ENCODE measurements at places on chromosomes 6 and 20.

GRCh38 chr6:110528930-110529325, 52.5 kb upstream of the SLC22A16 start:
- DNase-seq = no peak

DNA sequence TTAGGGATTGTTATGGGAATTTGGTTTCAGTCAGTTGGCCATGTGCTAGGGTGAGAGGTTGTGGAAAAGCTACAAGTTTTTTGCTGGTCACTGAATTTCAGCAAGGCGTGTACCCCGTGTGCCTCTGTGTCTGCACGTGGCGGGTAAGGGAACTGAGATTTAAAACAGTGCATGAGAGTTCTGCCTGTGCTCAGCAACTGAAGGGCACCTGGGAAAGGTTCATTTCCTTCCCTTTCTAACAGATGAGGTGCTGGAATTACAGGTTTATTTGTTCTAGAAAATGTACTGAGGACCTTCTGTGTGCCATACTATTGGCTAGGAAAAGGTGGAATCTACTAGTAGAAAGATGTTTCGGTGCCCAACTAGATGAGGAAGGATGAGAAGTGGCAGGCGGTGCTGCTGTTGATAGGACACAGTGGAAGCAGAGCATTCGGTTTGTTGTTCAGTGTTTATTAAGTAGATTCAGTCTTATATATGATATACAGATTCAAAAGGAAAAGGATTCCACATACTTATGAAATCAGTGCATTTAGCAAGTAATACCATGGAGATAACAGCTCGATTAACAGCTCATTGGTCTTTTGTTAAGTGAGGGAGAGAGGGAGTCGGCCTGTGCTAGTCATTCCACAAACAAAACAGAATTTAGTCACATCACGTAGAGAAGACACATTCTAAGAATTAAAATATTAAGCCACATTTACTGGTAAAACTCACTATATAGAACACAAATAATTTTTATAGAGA, 84.7 kb downstream of the ASXL1 start:
- no peak for DNase-seq

GRCh38 chr6:10402648-10403311, 12.1 kb downstream of the TFAP2A start:
- no peak for DNase-seq

DNA sequence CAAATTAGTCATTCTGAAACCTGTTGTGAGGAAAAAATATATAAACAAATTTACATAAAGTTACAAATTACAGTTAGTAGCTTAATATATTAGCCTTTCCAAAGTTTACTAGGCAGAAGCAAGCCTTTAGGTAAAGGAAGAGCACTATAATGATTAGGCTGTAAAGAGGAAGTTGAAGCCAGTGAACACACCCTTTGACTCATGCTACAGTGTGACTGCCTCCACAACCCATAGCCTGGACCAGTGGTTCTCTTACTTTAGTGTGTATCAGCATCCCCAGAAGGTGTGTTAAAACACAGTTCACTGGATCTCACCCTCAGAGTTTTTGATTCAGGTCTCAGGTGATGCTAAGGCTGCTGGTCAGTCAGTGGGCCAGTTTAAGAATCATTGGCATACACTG, 91.4 kb upstream of the DEFB112 start:
- no peak for DNase-seq

DNA sequence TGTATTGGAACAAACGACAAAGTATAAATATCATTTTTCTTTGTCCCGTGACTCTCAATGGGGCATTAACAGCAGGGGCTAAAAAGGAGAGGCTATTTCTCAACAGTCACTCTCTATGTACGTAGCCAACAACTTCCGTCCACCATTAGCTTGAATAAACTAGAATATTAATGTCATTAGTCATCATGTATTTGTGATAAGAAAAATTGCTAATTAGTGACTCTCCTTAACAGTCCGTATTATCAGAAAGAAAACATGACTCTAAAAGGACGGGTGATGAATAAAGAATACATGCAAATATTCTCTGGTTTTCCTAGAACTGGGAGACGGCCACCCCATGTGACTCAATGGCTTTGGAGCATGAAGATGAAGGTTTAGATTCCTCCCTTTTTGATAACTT, 18.6 kb downstream of the VIP start:
- DNase-seq = no peak

- DNase-seq = no peak
Measured at GRCh38 chr6:80733641-80734040, 627.2 kb downstream of the BCKDHB start.

GRCh38 chr6:130696806-130697205, 130.4 kb upstream of the SMLR1 start:
- no peak for DNase-seq

DNA sequence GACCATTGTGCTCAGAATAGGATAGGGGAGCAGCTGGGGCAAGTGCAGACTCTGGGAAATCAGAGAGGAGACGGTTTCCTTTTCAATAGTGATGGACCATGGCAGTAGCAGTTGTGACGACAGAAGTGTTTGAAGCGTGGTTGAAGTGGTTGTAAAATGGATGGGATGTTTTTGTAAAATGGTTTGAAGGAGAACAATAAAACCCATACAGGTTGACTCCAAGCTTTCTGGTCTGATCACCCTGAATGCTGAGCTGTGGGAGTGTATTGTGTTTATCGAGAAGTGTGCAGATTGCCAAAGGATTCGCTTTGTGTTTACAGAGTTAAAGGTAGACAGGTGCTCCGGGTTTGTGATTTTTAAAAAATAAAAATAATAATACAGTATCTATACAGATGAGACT, 255.2 kb upstream of the SULF2 start:
- DNase-seq = no peak

DNA sequence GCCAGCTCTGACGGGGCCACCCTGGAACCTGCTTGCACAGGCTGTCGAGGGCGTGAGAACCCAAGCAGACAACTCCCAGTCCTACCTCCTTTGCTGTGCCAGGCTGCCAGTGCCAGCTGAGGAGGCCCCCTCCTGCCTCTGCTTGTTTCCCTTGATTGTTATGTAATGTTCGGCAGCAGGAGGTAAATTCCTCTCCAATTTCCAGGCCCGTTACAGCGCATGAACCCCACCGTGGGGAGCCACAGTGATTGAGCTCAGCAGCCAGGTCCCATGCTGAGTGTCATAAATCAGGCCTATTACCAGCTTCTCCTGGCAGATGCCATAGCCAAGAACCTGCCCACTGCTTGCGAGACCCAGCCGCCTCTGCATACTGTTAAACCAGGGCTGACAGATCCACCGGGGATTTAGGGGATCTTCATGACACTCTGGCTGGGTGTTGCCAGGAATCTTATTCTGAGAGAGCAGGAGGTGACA, 320.5 kb downstream of the DHX35 start:
- DNase-seq = no peak

DNA sequence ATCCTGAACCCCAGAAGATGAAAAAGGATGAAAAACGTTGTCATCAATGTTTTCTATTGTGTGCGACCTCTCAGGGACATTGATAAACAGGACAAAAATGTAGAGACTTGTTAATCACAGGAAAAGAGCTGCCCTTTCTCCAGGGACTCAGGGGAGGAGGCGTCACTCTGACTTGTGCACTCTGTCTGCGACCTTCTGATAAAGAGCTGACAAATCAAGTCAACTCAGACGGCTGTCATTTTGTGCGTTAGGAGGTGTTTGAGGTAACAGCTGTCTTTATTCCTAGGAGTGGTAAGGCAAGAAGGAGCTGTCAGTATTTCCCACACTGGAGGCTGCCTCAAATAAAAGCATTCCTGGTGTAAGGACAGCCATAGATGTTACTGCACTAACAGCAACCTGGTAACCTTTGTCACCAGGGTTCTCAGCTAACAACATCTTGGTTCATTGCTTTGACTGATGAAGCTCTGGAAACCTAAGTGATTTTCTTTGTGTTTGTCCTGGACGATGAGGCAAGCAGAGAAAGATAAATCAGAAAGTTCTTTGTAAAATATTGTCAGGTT, 38.6 kb upstream of the NXT1 start:
- DNase-seq = no peak
